ENCODE measurements at places on chromosomes 6 and 20.

DNA sequence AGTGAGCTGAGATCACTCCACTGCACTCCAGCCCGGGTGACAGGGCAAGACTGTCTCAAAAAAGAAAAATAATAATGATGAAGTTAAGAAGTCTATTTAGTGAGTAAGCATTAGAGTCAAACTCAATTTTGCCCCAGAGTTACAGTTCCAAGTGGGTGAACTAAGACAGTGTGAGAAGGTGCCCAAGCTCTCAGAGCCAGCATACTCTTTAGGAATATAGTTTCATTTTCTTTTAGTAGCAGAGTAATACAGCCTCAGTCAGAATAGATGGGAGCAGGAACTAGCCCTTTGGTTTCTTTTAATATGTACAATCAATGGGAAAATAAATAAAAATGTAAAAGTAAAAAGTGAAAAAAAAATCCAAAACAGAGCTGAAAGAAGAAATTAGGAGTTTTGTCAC lies 87.0 kb upstream of the ADGRF1 start:
- no peak for DNase-seq

DNA sequence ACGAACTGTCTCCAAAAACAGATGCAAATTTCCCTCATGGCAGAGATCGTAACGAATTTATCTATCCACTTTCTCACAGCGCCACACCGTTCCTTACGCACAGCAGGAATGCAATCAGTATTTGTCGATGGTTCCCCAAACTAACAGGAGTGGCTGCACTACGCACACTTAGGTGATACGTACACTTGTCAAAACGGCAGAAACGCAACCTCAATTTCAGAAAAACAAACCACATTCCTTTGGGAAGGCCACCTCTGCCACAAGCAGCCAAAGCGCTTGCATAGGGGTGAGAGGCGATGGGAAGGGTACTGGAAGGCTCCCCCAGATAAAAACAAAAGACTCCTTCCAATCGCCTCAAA lies 638 bp downstream of the MDN1 start:
- no peak for DNase-seq

GRCh38 chr20:10115021-10115420 lies 80.2 kb downstream of the ANKEF1 start:
- DNase-seq: no peak

DNA sequence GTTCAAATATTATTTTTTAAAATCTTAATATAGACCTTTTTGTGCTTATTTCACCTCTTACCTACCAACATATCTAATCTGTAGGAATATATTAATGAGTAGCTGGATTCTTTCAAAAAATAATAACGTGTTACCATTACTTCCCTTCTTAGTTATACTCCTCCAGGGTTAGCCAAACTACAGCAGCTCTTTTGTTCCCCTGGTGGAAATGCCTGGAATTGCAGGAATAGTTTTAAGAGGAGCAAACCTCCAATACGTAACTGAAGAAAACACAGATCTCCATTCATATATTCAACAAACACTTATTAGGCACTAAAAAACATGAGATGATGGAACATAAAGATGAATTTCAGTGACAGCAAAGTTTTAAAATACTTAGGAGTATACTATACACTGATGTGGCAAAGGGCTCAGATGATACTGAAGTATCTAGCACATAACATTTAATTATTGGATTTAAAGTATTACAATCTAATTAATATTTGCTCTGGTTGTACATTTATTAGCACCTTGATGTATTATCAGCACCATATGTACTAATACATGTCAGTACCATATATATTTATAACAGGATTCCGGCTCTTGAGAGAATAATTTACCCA lies 78.3 kb downstream of the TBX18 start:
- peak; percentile 24 for DNase-seq

DNA sequence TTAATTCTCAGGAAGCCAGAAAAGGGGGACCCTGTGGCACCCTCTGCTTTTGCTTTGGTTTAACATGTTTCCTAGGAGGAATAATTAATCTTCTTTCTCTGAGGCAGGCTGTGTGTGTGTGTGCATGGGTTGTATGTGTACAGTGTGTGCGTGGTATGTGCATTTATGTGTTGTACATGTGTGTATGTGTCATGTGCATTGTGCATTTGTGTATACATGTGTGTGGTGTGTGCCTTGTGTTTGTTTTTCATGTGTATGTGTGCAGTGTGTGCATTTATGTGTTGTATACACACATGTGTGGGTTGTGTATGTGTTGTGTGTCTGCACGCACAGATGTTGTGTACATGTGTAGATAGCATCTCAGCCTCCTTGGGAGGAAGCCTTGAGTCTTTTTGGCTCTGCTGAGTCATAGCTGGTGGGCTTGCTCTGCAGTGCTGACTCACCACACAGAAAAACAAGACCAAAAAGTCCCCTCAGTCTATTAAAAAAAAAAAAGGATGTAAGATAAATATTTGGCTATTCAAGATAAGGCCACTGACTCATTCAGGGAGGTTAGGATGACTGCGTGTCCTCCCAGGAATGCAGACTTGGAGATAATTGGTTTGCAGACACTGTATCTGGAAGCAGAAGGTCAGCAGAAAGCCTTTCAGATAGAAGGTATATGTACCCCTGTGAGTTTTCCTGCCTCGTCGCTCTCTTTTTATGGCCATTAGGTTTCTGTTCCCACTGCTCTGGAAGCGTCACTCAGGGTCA lies 58.6 kb downstream of the SYNJ2 start:
- no peak for DNase-seq

DNA sequence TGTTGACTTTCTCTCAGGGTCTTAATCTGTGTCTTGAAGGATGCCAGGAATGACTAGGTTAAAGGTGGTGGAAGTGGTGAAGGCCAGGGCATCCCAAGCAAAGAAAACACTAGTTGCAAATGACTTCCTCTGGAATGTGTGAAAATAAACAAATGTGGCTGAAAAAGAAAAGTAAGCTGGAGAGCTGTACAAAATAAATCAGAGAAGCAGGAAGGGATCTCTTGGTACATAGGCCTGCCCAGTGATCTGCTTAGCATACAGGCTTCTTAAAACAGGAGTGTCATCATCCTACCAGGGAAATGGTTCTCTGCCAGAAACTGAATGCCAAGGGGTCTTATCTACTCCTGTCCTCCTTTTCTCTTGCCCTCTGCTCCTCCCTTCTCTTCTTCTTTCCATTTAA lies 1616.0 kb downstream of the KHDRBS2 start:
- no peak for DNase-seq

- DNase-seq: no peak
These were observed 27.4 kb downstream of the PMEPA1 start for GRCh38 chr20:57682184-57683101.

GRCh38 chr6:52704060-52704459 lies 33.1 kb downstream of the TMEM14A start:
- DNase-seq: no peak

- no peak for DNase-seq
These were observed 63.2 kb downstream of the PKIB start for GRCh38 chr6:122673343-122673961.

DNA sequence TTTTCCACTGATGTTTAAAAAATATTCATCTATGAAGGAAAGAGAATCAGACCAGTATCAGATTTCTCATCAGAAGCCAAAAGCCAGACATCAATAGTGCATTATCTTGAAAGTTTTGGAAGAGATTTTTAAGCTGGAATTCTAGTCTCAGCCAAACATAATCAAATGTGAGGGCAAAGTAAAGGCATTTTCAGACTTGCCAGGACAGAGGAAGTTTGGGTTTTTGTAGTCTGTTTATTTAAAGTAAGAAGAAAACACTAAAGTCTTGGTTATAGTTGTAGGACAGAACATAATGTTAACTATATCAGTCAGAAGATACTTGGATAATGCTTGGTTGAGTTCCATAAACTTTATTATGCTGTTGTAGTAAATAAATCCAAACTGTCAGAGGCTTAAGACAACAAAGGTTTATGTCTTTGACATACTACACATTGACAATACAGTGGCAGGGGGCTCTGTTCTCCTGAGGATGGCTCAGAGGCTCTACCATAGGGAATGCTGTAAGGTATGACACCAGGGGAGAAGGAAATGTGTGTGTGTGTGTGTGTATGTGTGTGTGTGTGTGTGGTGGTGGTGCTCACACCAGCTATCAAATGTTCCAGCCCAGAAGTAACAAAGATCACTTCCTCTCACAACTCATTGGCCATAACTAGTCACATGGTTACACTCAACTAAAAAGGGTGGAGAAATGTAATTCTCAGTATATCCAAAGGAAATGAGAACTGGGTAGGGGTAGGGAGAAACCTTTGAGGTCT lies 26.7 kb upstream of the YWHAB start:
- DNase-seq: no peak

DNA sequence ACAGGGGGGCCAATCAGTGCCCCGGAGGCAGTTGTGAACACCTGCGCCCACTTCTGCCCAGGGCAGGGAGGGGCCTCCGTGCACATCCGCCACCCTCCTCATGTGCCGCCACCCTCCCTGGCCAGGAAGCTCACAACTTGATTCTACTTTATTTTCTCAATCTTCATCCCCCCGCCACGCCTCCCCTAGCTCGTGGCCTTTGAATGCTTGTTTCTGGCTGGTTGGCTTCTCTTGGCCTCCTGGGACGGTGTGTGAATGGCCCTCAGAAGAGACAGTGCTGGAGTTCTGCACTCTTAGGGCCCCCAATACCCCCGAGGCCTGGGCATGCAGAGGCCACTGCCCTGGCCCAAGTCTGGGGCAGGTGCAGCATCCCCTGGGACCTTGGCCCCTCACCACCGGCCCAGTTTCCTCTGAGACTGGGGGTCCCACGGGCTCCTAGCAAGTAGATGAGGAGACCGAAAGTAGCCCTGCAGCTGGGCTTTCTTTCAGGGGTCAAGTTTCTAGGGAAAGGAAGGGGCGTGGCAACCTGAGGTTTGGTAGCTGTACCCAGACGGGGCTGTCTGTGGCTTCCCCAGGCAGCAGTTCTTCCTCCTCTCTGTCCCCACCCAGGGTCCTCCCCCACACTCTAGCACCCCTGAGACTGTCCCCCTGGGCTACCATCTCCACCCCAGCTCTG lies 1.3 kb downstream of the RGS19 start:
- DNase-seq: no peak

DNA sequence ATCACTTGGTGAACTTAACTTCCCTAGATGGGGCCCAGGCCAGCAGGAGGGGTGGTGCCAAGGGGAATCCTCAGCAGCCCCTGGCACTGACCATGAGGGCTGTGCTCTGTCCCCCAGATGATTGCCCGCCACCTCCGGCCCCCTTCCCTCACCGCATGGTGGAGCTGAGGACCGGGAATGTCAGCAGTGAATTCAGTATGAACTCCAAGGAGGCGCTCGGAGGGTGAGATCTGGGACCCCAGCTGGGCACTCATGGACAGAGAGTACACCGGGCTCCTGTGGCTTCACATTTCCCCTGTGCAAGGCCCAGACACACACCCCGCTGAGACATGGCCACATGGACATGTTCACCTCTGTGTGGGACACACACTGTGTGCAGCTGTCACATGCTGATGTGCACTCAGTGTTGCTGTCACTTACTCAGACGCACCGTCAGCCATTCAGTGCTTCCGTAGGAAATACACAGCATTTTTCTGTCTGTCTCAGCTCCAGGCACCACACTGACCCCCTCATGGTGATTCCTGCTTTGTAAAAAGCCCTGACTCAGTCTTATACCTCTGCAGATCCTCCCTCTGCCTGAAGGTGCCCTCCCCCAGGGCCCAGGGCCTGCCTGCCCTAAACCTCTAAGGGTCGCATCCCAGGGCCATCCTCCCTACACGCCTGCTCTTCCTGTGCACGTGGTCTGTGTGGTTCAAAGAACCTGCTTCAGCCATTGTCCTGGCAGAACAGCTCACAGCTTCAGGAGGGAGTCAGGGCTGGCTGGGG lies 4.4 kb downstream of the MYLK2 start:
- no peak for DNase-seq

- no peak for DNase-seq
These were observed 43.8 kb upstream of the ADIG start for GRCh38 chr20:38537176-38537575.

- no peak for DNase-seq
These were observed 113.5 kb downstream of the FAXC start for GRCh38 chr6:99236010-99236409.

DNA sequence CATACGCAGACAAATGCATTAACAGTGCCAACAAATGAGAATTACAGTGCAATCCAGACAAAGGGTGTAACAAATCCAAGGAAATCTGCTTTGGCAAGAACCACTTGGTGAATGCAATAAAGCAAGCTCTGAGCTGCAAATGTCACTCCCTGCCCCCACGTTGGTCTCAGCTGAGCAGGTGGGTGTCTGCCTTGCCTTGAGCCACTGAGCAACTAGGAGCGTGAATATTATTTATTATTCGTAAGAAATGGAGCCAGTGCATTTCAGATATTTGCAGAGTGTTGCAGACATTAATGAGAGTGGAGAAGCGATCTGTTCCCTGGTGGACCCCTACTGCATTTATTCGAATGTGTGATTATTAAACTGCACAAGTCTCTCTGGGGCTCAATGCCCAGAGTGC lies 36.6 kb upstream of the F13A1 start:
- DNase-seq: no peak

DNA sequence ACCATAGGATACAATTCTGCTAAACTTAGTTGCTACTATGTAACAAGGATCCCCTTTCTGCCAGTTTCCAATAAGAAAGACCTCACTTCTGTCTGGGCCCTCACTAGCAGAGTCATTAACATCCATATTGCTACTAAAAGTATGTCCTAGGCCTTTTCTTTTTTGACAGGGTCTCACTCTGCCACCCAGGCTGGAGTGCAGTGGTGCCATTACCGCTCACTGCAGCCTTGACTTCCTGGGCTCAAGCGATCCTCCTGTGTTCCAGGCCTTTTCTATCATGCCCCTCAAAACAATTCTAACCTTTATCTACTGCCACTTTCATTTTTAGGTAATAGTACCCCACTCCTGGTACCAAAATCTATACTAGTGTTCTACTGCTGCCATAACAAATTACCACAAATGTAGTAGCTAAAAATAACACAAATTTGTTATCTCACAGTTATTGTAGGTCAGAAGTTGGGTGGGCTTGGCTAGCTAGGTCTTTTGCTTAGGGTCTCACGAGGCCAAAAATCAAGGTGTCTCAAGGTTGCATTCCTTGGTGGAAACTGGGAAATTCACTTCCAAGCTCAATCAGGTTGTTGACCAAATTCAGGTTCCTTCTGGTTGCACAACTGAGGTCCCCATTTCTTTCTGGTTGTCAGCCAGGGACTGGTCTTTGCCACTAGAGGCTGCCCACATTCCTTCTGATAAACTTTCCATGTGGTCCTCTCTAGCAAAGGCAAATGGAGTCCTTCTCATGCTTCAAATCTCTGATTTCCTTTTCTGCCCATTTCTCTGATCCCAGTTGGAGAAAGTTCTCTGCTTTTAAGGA lies 3.0 kb downstream of the CSNK2A1 start:
- no peak for DNase-seq

DNA sequence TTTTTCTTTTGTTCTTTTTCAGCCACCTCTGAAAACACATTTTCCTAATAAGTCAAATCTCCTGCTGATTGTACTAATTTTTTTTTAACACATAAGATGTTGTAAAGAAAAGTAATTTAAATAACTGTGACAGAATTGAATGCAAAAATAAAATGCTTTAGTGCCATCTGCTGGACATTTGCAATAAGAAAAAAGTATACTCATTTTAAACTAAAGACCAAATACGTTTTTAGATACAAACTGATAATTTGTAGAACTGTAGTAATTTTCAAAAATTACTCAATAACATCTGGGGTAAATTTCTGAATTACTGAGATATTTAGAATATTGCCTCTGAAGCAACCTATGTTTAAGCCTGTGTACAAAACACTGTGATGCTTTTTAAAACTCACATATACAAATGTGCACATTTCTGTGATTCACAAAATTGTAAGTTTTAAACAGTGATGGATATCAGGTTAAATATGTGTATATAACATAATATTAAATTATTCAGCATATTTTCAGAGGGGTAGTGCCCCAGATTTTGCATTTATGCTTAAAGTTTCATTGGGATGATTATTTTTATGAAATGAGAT lies 198.7 kb downstream of the RIMS1 start:
- no peak for DNase-seq
